ENCODE measurements at places on chromosomes 6 and 20.

DNA sequence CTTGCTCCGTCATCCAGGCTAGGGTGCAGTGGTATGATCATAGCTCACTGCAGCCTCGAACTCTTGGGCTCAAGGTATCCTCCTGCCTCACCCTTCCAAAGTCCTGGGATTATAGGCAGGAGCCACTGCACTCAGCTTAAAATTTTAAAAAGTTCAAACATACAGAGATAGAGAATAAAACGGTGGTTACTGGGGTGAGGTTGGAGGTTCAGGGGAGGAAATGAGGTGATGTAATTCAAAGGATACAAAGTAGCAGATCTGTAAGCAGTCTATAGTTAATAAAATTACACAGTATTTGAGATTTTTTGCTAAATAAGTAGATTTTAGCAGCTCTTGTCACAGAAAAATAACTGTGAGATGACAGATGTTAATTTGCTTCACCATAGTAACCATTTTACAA lies 7.5 kb upstream of the AFG1L start:
- no peak for DNase-seq

- peak; percentile 59 for DNase-seq
These were observed 119.2 kb downstream of the ANKRD60 start for GRCh38 chr20:58109126-58109880.

- no peak for DNase-seq
These were observed 366.3 kb upstream of the IMPG1 start for GRCh38 chr6:76438768-76439167.

DNA sequence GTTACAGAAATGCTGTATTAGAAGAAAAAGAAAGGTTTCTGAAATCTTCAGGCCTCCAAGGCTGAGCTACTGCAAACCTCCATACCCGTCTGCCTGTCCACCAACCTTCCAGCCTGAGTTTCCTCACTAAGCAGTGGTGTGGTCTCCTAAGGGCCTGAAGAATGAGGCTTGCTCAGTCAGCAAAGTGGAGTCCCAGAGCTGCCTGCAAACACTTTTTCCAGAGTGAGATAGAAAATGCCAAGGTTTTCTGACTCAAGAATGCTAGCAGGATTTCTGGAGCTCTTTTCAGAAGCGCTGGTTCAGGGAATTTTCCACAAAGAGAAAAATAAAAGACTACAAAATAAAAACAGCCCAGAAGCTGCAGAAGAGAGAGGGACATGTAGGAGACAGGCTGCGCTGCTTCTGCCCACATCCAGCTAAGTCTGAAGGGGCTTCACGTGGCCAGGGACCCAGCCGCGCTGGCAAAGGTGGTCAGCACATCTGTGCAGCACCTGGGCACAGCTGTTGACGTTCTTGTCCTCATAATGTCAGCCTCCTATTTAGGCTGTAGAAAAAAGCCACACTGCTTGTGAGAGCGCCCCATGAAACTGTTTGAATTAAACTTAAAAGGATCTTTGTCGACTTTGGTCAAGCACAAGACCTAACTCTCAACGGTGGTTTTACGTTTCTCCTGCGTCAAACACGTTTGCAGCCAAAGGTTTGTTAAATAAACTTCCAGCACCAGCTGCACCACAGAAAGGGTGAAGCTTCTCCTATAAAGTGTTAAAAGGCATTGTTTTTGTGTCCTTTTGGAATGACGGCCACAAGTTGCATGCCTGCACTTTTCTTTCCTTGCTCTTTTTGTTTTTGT lies 209.0 kb downstream of the THBS2 start:
- DNase-seq: peak; percentile 25

GRCh38 chr20:63179687-63180568 lies 36.0 kb downstream of the YTHDF1 start:
- no peak for DNase-seq

DNA sequence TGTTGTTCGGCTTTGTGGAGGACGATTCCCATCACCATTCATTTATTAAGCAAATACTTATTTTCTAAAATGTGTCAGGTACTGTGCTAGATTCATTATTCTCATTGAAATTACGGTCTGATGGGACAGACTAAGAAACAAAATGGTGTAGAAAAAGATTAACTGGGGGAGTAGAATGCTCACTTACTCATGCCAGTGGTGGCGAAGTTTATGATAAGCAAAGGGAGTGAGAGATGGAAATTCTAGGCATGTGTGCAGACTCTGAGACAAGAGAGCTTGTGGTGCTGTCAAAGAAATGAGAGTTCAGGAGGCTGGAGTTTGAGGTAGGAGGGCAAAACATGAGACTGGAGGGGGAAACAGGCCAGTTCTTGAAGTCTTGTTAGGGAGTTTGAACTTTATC lies 896 bp downstream of the RPP21 start:
- no peak for DNase-seq

DNA sequence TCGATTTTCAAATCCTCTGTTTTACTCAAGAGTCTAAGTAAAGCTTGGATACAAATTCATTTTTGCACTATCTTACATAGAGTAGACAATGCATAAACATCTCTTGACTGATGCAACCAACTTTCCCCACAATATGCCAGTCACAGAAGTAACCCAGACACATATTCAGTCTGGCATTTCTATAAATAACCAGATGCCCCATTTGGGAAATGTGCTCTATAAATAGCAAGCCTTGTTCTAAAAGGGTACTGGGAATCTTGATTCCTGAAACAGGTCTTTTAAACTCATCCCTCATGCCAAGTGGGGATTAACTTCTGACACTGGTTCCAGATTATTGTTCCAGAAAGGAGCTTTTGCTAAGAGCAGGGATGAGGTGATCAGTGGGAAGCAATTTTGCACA lies 411.7 kb downstream of the EPM2A start:
- no peak for DNase-seq

GRCh38 chr20:62553838-62554161 lies 78.0 kb upstream of the GATA5 start:
- DNase-seq: no peak

GRCh38 chr6:149938571-149939355 lies 3.1 kb upstream of the ULBP2 start:
- DNase-seq: no peak

GRCh38 chr20:48667889-48668413 lies 159.8 kb downstream of the PREX1 start:
- DNase-seq: no peak

GRCh38 chr20:50348096-50348495 lies 157.5 kb downstream of the CEBPB start:
- no peak for DNase-seq

DNA sequence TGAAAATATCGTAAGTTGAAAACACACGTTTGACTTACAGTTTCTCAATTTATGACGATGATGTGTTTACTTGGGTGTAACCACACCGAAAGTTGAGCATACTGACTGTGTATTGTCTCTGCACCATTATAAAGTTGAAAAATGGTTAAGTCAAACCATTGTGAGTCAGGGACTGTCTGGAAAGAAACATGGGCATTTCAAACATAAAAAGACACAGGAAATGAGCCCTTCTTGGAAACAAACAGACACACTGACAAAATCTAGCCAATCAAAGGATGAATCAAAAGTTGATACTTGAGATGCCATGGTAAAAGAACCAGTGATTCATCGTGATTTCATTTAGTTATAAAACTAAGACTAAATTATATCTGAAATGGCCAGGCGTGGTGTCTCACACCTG lies 5.3 kb downstream of the POPDC3 start:
- DNase-seq: peak; percentile 38

GRCh38 chr20:58907320-58908137 lies 55.0 kb downstream of the GNAS start:
- peak; percentile 99 for DNase-seq

DNA sequence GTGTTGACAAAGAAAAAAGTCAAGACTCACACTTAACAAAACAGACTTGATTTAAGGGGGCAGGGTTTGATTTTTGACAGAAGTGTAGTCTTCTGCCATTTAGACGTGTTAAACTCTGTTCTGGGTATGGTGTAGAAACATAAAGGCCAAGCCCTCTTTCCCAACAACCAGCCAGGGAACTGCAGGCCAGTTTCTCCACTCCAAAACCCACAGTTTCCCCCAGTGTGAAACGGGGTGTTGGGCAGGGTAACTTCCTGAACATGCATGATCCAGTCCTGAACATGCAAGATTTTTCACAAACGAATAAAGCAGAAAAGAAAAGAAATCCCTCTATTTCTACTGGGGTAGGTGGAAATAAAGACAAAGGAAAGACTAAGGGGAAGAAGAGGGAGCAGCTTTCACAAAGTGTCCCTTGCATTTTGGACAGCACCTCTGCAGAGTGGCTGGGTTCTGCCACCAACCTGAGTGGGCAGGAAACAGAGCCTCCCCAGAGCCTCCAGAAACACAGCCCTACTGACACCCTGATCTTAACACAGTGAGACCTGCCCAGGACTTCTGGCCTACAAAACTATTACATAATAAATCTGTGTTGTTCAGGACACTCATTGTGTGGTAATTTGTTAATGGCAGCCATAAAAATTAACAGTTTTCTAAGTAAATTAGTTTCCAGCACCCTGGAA lies 7.5 kb downstream of the APMAP start:
- no peak for DNase-seq

- DNase-seq: no peak
These were observed 751.0 kb downstream of the CD109 start for GRCh38 chr6:74447013-74447412.

DNA sequence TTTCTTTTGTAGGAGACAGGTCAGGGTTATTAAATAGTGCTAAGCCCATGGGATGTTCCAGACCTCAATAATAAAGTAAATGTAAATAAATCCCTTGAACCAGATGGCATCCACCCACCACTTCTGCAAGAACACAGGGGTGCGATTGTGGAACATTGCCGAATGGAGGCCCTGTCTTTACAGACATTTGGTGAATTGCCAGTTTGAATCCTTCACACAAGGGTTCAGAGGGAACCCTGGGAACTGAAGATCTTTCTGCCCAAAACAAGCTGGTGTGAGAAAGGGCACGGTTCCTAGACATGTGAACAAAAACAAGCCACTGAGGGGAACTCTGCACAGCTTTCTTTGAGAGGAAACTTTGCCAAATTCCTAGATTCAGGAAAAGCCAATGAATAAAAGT lies 30.2 kb upstream of the RNF8 start:
- DNase-seq: no peak

DNA sequence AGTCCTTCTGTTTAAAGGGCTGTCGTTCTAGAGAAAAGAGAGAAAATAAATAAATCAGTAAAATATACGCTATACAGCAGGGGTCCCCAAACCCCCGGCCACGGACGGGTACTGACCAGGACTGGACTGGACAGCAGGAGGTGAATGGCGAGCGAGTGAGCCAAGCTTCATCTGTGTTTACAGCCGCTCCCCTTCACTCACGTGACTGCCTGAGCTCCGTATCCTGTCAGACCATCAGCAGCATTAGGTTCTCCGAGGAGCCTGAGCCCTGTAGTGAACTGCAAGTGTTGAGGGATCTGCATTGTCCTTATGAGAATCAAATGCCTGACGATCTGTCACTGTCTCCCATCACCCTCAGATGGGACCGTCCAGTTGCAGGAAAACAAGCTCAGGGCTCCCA lies 76.5 kb downstream of the ZNF217 start:
- DNase-seq: no peak

- no peak for DNase-seq
These were observed 68.0 kb downstream of the BMP7 start for GRCh38 chr20:57198132-57199072.

DNA sequence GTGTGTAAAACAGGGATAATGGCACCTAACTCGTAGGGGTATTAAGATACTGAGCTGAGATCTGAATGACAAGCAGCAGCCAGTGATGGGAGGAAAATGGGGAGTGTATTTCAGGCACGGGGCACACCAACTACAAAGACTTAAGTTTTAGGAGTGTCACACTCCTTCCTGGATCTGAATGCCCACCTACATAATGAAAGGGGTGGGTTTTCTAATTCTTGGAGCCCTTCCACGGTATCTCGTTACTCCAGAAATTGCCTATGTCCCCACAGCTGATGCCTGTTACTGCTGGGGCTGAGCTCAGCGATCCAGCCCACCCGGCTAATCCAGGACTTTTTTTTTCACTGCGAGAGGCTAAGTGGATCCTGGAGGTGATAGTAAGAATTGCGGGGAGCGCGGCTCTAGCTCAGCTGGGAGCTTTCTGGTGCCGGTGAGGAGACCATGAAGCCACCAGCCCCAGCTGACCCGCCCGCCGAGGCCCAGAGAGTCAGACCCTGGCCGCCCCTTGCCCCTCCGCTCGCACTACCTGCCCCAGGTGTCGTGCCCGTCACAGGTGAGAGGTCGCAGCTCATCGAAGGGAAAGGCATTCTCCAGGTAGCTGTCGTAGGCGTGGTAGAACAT lies 727 bp downstream of the EDEM2 start:
- DNase-seq: no peak

DNA sequence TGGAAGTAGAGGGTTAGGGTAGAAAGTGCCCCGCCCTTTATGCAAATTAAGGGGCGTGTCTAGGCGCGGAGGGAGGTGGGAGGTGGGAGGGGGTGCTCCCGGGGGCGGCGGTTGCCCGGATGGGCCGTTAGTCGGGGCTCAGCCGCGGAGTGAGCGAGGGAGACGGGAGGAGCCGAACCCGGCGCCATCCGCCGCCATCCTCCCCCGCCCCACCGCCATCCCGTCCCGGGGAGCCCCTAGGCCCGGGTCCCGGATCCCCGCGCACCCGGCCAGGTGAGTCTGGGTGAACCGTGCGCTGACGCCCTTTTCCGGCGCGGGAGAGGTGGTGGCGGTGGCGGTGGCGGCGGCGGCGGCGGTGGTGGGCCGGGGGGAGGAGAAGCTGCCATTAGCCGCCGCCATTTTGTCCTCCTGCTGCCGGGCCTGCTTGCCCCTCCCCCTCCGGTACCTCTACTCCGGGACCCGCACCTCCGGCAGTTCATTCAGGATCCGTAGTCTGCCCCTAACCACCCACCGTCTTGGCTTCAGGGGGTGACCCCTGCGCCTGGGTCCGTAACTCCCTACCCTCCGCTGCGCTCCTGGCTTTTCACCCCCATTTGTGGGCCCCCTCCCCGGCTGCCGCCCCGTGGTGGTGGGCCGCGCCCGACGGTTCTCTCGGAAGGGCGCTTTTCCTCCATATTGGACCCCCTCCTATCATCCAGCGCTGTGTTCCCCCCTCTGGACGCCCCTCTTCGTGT lies at the start of gene PRRC2A:
Gene PRRC2A (plus strand): TSS at position 130 of the 734 bp plus-strand sequence. CDS start 2,075 bp downstream, outside the sequence.
- peak; percentile 31 for DNase-seq

DNA sequence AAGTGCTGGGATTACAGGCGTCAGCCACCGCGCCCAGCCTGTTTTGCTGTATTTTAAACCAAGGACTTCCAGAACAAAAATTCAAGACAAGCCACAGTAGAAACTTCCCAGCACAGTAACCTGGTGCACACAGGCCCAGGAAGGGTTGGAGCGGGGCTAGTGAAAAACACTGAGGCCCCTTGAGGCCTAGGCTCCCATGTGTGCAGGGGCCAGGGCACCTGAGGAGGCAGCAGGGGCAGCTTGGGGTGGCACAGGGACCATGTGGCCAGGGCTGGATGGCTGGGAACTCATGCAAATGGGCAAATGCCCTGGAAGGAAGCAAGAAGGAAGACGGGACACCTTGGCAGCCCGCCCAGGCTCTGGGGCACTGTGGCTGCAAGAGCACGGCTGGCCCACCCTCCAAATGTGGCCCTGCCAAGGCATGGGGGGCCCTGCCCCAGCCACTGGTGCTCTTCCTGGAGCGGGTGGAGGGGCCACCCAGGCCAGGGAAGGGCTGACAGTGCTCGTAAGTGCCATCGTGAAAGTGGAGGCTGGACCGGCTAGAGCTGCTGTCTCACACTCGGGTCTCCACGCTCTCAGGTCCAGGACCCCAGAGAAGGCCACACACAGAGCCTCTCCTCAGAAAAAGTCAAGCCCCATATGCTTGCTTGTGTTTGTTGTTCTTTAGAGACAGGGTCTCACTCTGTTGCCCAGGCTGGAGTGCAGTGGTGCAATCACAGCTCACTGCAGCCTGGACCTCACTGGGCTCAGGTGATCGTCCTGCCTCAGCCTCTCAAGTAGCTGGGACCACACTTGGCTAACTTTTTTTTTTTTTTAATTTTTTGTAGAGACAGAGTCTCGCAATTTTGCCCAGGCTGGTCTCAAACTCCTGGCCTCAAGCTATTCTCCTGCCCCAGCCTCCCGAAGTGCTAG lies 10.3 kb downstream of the SLC2A4RG start:
- DNase-seq: no peak

- DNase-seq: peak; percentile 97
These were observed 112.9 kb downstream of the TRERF1 start for GRCh38 chr6:42338744-42339222.
